ENCODE measurements at places on chromosomes 2 and 18. TPM values are rescaled to one million over a fixed set of nuclear protein-coding genes. Genes with fewer than 3 reads are reported as not detected.

DNER gene
- not detected for total RNA-seq

TEKT4 gene
- not detected for total RNA-seq

NFATC1 gene
- 1.0 TPM for total RNA-seq

GNAL gene
- 24.5 TPM for total RNA-seq

PLEK gene
- not detected for total RNA-seq

CCDC74B gene
- 1.6 TPM for total RNA-seq

CASP10 gene
- total RNA-seq: 5.8 TPM

SH3BP4 gene
- total RNA-seq: 29.9 TPM

ASB18 gene
- total RNA-seq: not detected

GRCh38 chr2:147689220-147689909, 155.5 kb upstream of the ACVR2A start:
- H3K4me1 ChIP-seq: peaks cover 18% of the 10 kb centered on the region
- no peaks in the 10 kb centered on the region for H3K36me3 ChIP-seq
- H3K27me3 ChIP-seq: no peaks in the 10 kb centered on the region
- no peak for DNase-seq
- no peak overlapping the region for H3K27ac ChIP-seq
- no peak overlapping the region for H3K4me3 ChIP-seq

- H3K36me3 ChIP-seq: peaks cover 9% of the 10 kb centered on the region
- H3K4me3 ChIP-seq: no peak overlapping the region
- H3K4me1 ChIP-seq: peaks cover 18% of the 10 kb centered on the region
- no peaks in the 10 kb centered on the region for H3K27me3 ChIP-seq
Measured at GRCh38 chr18:23231340-23232021, 96.2 kb downstream of the CABLES1 start.

DNA sequence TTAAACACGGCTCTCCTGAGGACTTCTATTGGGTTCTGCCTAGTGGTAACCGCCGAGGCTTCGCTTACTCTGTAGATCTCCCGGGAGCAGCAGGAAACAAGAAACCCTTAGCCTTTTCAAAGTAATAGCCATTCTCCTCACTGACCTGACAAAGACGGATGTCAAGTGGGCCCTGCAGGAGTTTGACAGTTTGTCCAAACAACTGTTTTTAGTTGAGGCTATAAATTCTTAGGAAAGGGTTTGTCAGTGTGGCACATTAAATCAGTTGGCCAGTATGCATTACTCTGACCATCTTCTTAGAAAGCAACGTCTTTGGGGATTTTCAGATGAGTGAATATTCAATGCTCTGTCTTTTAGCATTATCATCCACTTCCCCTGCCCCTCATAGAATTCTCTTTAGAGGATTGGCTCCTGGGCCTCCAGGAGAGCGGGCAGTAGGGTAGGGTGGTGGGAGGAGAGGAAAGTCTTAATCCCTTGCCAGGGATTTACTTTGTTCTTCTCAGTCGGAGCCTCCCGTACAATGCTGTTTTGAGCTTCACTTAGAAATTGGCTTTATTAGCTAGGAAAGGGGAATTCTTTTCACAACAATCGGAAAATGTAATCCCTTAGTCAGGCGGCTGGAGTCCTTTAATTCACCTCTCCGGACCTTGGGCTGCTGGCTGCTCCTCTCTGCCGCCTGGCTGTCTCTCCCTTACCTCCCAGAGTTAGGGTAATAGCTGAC, 13.3 kb upstream of the C18orf32 start:
- no peak for DNase-seq
- no peak overlapping the region for H3K4me3 ChIP-seq
- H3K27me3 ChIP-seq: no peaks in the 10 kb centered on the region
- no peaks in the 10 kb centered on the region for H3K4me1 ChIP-seq

DNA sequence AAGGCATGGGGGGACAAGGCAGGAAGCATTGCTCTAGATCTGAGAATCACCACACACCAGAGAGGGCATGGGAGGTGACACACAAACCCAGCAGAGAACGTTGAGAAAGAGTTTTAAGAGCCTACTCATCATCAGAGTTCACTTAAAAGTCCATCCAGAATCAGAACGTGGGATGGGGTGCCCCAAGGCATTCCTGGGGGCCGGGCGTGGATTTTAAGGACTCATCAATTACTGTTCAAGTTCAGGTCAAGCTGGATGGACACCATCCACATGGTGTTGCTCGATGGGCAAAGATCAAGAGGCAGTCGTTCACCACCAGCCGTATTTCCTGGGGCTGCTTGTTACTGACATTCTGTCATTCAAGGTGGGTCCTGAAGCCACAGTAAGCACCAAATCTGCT, 34.9 kb downstream of the BCL11A start:
- peaks cover 32% of the 10 kb centered on the region for H3K4me1 ChIP-seq
- no peaks in the 10 kb centered on the region for H3K27me3 ChIP-seq
- no peak for DNase-seq
- H3K4me3 ChIP-seq: no peak overlapping the region

DNA sequence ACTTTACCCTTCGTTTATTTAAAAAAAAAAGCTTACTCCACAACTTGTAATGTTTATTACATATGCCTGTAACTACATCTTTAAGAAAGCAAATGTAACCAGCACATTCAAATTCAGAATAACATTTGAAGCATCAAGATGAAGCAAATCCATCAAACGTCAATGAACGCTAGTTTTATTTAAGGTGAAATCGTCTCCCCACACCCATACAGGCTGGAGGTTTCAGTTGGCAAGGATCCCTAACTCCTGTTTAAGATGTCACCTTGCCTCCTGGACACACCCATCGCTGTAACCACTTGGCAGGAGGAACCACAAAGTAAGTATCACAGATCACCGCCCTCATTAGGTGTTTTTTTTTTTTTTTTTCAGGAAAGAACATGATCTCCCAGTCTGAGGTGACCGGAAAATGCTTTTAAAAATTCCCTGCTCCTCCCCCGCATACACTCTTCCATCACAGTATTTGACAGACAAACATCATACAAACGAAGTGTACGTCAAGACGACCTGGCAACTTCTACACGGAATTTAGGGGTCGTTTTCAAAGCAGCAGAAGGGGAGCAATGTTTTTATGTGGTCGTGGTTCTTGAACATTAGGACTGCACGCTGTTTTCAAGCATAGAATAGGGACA, 19.7 kb upstream of the STPG4 start:
- H3K36me3 ChIP-seq: 0 out of 2 replicates have a peak, but pooled peaks cover 2% of the 10 kb centered on the region
- H3K27me3 ChIP-seq: no peaks in the 10 kb centered on the region
- peaks cover 43% of the 10 kb centered on the region for H3K4me1 ChIP-seq
- peak overlapping the region; percentile 97 for H3K27ac ChIP-seq
- H3K4me3 ChIP-seq: peak overlapping the region; percentile 98

DNA sequence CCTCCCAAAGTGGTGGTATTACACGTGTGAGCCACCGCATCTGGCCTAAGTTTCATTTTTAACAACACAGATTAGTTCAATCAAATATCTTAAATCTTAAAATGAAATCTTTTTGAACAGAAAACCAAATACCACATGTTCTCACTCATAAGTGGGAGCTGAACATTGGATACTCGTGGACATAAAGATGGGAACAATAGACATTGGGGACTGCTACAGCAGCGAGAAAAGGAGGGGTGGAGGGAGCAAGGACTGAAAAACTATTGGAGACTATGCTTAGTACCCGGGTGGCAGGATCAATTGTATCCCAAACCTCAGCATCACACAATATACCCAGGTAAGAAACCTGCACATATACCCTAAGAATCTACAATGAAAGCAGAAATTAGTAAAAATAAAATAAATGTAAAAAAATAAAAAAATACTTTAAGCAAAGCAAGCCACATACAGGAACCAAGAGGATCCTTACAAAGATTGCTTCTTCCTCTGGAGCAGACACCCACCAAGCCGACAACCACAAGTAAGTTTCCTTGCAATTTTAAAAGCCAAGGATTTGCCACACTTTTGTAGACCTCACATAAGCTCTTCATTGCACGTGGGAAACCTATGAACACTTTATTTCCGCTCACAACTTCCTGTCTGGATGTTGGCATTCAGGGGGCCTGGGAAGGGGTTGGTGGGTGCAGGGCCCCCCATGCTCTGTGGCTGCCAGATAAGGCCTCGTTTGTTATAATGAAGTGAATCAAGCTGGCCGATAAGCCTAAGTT, 147.9 kb downstream of the MYCN start:
- no peak overlapping the region for H3K27ac ChIP-seq
- H3K27me3 ChIP-seq: no peaks in the 10 kb centered on the region
- H3K4me1 ChIP-seq: no peaks in the 10 kb centered on the region

DNA sequence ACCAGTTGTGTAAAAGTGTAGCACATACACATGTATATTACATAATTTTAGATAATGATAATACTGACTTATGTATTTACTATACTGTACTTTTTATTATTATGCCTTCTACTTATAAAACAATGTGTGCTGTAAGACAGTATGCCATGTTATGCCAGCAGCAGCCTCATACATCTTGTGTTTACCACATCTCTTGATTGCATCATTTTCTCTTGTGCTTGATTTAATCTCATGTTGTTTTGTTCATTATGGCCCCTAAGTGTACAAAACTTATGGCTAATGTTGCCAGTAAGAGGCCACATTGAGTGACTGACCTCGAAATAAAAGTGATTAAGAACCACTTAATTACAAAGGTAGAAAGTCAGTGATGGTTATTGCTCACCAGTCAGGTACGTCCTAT, 128.0 kb upstream of the SP5 start:
- H3K36me3 ChIP-seq: no peaks in the 10 kb centered on the region
- H3K4me3 ChIP-seq: no peak overlapping the region
- 0 out of 2 replicates have a peak, but pooled peaks cover 1% of the 10 kb centered on the region for H3K27me3 ChIP-seq
- no peak for DNase-seq

GRCh38 chr2:54603357-54603756, 120.1 kb upstream of the EML6 start:
- peak overlapping the region; percentile 30 for H3K27ac ChIP-seq
- peaks cover 15% of the 10 kb centered on the region for H3K4me1 ChIP-seq
- H3K4me3 ChIP-seq: no peak overlapping the region
- no peaks in the 10 kb centered on the region for H3K36me3 ChIP-seq
- DNase-seq: no peak
- H3K27me3 ChIP-seq: no peaks in the 10 kb centered on the region

- no peaks in the 10 kb centered on the region for H3K36me3 ChIP-seq
- H3K27me3 ChIP-seq: no peaks in the 10 kb centered on the region
- 0 out of 2 replicates have a peak, but pooled peaks cover 7% of the 10 kb centered on the region for H3K4me1 ChIP-seq
- peak; percentile 68 for DNase-seq
- no peak overlapping the region for H3K27ac ChIP-seq
Measured at GRCh38 chr2:156300337-156300736, 32.2 kb downstream of the NR4A2 start.

- H3K27ac ChIP-seq: no peak overlapping the region
- H3K27me3 ChIP-seq: peaks cover 3% of the 10 kb centered on the region
- no peaks in the 10 kb centered on the region for H3K36me3 ChIP-seq
- DNase-seq: no peak
- no peak overlapping the region for H3K4me3 ChIP-seq
Measured at GRCh38 chr2:114784046-114784445, 341.6 kb downstream of the DPP10 start.

- H3K4me1 ChIP-seq: peaks cover 26% of the 10 kb centered on the region
- no peaks in the 10 kb centered on the region for H3K36me3 ChIP-seq
- H3K4me3 ChIP-seq: no peak overlapping the region
- no peaks in the 10 kb centered on the region for H3K27me3 ChIP-seq
- no peak for DNase-seq
- peak overlapping the region; percentile 68 for H3K27ac ChIP-seq
Measured at GRCh38 chr2:10481666-10482157, 33.6 kb upstream of the ODC1 start.

DNA sequence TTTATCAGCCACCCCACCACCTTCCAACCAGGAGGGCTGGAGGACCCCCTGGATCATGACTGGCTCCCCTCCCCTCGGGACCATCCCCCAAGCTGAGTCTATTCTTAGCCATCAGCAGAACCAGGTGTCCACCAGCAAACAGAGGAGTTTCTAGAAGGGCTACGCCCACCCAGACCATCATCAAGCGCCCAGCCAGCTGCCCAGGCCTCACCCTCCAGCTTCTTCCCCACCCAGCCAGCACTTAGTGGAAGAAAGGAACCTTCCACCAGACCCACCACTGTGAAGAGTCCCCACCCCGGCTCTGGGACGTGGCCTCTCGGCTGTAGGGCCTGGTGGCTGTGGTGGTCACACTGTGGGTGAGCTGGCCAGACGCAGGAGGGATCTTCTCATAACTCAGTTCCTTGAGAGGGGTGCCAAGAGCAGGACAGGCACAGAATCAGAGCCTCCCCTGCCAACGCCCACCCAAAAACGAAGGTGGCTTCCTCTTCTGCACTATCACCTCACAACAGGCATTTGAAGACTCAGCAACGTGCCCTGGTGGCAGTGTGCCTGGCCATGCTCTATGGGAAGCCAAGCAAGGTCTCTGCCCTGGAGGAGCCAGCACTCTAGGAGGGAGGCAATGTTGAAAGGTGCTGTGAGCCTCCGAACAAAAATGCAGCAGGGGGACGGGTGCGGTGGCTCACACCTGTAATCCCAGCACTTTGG, 19.0 kb downstream of the BIN1 start:
- peak overlapping the region; percentile 51 for H3K27ac ChIP-seq
- no peak overlapping the region for H3K4me3 ChIP-seq
- peaks cover 4% of the 10 kb centered on the region for H3K36me3 ChIP-seq
- no peaks in the 10 kb centered on the region for H3K27me3 ChIP-seq
- no peak for DNase-seq

DNA sequence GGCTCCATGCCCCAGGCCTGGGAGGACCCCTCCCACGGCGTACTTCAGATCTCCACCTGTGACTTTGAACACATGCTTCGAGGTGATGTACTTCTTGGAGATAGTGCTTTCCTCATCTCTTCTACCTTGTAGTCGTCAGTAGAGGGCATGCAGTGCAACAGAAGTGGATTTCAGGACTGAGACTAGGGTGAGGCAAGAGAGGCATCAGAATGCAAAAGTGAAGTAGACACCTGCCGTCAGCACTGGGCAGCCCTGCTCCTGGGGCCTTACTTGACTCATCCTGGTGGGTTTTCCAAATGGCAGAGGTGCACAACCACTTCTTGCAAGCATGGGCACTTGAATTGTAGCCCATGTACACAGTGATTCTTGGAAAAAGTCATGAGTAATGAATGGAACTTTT, 258.8 kb downstream of the NEDD4L start:
- H3K4me3 ChIP-seq: no peak overlapping the region
- H3K27ac ChIP-seq: no peak overlapping the region
- no peak for DNase-seq
- H3K27me3 ChIP-seq: no peaks in the 10 kb centered on the region
- H3K36me3 ChIP-seq: no peaks in the 10 kb centered on the region
- no peaks in the 10 kb centered on the region for H3K4me1 ChIP-seq

DNA sequence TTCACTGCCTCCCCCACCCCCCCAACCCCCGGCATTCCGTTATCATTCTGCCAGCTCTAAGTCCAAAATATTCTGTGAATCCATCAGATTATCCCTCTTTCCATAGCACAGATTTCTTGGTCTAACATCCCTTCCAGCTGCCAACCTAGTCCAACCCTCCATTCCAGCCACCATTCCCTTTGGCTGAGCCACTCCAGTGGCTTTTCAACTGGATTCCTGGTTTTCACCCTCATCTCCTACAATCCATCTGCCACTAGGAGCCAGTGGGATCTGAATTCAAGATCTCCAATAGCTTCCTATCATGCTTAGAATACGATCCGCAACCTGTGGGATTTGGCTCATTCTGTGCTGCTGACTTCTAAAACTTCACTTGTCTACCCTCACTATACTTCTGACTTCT, 1.2 kb downstream of the DAW1 start:
- peaks cover 49% of the 10 kb centered on the region for H3K4me1 ChIP-seq
- no peak overlapping the region for H3K4me3 ChIP-seq
- H3K36me3 ChIP-seq: no peaks in the 10 kb centered on the region
- DNase-seq: no peak
- H3K27me3 ChIP-seq: no peaks in the 10 kb centered on the region

- H3K4me1 ChIP-seq: no peaks in the 10 kb centered on the region
- no peak overlapping the region for H3K27ac ChIP-seq
- no peak overlapping the region for H3K4me3 ChIP-seq
- no peaks in the 10 kb centered on the region for H3K36me3 ChIP-seq
- no peaks in the 10 kb centered on the region for H3K27me3 ChIP-seq
Measured at GRCh38 chr2:217394510-217395351, 534.9 kb upstream of the TNP1 start.

GRCh38 chr2:114128263-114128662, 238.4 kb downstream of the ACTR3 start:
- no peak overlapping the region for H3K27ac ChIP-seq
- no peak for DNase-seq
- H3K4me1 ChIP-seq: no peaks in the 10 kb centered on the region
- H3K36me3 ChIP-seq: no peaks in the 10 kb centered on the region
